Activated CD8-positive, alpha-beta memory T cell treated with anti-CD3 and anti-CD28 coated beads for 24 hours (primary cell): ENCODE measurements at places on chromosomes 16 and 17.

DNA sequence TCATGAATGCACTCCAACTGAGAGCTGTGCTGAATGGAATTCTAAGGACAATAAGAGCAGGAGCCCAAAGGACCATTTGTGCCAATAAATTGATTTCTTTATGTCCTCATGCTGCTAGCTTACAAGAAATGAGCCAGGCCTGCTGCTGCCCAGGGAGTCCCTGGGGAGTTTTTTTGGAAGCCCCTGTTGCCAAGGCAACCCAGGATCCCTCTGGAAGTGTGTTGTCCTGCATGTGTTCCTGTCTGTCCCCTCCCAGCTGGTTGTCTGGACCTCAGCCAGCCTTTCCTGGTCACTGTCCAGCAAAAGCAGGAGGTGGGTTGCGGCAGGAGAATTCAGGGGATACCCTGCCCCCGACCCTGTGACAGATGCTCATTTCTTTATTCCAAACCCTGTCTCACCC is 51.0 kb upstream of the GPRC5B start:
- no peak for DNase-seq

GRCh38 chr16:54412037-54412436 is 125.5 kb upstream of the IRX3 start:
- no peak for DNase-seq

DNA sequence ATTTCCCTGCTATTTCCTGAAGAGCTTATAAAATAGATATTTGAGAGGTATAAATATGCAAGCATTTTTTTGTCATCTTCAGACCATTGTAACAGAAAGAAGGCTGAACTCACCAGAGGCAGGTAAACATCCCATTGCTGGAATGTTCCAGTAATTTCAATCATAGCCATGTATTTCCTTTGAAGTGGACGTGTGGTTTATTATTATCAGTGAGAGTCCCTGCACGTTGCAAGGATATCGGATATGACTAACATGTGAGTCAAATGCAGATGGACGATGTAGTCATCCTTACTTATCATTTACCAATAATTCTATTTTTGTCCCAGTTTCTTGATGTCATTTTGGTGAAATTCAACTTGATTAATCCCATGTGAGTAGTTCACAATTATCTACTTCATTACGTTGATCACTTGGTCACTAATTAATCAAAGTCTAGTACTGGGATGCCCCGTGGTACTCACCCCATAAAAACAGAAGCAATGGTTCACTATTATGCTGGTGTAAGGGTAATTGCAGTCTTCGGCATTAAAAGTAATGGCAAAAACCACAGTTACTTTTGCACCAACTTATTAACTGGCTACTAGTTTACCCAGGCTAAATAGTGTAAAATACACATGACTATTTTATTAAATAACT is 89.5 kb downstream of the VAT1L start:
- no peak for DNase-seq

DNA sequence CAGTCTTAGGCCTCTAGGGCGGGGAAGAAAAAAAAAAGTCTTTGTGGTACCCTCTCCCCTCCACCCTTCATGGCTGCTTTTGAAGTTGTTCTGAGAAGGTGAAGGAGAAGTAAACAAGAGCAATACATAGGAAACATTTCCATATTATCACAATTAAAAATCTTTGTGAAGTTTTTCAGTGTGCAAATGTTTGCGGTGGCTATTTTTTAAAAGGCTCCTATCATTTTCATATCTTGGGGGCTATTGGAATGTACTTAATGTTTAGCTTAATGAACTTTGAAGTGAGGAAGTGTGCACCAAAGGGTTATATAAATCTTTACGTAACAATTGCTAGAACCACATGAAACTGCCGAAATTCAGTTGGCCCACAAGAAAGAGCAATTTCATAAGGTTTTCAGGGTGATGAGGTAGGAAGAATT is 7.6 kb downstream of the NOL11 start:
- no peak for DNase-seq

DNA sequence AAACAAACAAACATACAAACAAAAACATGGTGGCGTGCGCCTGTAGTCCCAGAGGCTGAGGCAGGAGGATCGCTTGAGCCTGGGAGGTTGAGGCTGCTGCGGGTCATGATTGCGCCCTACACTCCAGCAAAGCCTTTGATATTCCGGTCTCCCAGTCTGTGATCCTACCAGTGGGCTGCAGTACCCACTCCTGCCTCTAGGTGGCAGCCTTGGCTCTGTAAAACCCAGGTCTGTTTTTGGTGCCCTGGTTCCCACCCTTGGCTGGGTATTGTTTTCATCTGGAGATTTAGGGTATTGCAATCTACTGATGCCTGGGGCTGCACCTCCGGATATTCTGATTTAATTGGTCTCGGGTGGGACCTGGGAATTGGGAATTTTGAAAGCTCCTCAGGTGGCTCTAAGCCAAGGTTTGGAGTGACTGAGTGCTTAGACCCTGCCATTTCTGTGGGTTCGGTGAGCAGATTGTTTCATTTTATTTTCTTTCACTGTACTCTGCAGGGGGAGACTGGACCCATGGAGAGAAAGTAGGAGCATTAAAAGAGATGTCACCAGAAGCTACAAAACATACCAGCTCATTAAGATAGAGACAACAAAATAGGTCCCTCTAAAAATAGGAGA is 40.5 kb downstream of the MYH3 start:
- DNase-seq: peak; percentile 89

DNA sequence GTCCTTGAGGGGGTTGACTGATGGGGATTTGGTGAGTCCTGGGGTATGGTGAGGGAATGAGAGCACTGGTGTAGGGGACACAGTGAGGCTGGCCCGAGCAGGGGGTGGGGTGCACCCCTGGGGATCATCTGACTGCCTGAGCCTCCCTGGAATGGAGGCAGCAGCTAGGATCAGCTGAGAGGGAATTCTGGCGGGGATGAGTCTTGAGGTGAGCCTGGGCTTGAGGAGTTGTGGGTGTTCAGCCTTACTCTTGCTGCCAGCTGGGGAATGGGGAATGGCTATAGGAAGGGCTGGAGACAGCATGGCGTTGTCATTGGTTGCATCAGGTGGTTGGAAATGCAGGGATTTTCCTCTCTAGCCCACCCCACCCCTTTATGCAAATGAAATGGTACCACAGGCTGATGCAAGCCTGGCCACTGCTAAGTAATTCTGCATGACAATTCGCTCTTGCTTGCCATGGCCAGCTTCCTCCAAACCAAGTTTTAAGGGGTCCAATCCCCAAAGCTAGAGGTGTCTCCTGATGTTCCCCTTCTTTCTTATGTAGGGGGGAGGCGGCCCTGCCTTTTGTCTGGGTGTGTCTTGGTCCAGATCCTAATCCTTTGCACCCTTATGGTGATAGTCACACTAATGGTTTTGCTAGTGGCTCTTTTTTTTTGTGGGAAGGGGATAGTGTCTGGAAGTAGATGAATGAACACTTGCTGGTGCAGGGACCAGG is 7.5 kb downstream of the NFE2L1 start:
- DNase-seq: peak; percentile 70

DNA sequence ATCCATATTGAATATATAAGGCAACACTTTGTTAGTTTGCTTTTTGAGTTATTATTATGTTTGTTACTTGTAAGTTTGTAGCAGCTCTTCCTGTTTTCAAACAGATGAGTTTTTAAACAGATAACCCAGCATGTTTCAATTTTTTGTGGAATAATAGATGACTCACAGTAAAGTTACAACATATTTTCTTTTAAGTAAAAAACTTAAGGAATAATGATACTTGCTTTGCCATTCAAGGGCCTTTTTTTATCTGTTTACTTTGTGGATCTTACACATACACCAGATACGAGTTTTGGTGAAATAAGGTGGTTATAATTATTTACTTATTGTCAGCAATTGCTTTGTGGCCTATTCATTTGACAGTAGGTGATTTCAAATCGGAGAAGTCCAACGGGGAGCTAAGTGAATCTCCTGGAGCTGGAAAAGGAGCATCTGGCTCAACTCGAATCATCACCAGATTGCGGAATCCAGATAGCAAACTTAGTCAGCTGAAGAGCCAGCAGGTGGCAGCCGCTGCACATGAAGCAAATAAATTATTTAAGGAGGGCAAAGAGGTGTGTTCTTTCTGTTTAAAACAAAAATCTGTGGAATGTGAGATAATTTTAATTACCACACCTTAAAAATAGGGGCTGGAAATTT is 66.3 kb downstream of the BPTF start:
- no peak for DNase-seq

GRCh38 chr17:29141514-29141876 is 38.7 kb downstream of the MYO18A start:
- DNase-seq: peak; percentile 67

DNA sequence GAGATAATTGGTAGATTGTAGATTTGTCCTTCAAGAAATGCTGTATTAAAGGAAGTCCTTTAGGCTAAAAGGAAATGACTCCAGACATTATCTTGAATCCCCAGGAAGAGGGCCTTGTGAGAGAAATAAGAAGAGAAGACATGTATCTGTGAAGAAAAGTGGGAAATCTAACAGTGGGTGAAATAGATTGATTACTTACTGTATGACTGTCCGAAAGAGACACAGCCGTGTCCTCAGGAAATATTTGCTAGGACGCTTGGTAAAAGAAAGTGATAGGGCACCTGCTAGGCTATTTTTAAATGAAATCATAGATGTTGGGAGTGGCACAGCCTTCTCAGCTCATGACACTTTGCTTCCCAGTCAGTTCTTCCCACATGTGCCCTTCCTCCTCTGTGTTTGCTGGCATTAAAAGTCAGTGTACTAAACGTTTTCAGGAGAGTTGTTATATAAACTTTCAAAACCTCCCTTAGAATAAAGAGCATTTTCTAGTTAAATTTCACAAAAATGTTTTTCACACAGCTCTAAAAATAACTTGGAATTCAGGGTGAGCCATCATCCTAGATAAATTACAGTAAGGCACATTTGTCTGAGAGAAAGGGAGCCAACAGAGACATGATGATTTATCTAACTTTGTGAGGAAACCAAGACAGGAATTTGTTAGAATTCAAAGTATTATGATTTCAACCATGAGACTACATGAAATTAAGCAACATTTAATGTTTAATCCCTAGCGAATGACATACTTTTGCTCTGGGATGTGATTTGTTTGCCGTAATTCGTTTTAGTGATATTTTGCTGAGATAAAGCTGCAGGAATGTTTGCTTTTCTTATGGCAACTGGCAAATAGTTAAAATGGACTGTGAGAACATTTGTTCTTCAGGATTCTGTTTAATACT is 35.0 kb downstream of the DHRS7B start:
- DNase-seq: no peak

DNA sequence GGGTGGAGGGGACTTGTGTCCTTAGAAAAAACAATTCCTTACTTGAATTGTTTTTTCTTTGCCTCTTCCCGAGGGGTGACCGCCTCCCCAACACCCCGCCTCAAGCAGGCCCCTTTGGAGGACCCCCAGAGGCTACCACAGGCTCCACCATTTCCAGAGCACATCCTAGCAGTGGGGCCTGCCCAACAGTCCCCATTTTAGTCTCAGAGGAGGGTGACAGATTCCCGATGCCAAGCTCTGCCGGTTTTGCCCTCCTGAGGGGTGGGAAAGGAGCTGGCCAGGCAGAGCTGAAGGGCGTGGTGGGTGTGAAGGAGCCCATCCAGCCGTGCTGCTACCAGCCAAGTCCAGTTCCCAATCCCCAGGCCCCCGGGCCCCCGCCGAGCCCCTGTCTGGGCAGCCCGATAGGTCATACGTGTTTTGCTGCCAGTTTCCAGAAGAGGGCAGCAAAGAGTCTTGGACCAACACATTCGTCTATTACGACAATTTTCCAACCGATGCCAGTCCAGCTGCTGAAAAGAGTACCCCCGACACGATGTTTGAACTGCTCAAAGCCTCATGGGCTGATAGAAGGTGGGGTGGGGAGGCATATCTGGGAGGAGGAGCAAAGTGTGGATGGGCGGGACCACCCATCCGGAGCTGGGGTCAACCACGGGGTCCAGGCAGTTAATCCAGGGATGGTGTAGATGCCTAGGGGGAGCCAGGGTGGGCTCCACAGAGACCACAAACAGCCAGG is 18.8 kb upstream of the GAA start:
- DNase-seq: peak; percentile 82

GRCh38 chr16:53506254-53506653 is 3.2 kb upstream of the AKTIP start:
- DNase-seq: peak; percentile 19

GRCh38 chr17:38469875-38470274 is 41.6 kb downstream of the ARHGAP23 start:
- no peak for DNase-seq

- DNase-seq: peak; percentile 88
These were observed 5.3 kb downstream of the NEURL4 start for GRCh38 chr17:7323731-7324437.

GRCh38 chr16:4649744-4650442 is 25.3 kb downstream of the MGRN1 start:
- DNase-seq: no peak

DNA sequence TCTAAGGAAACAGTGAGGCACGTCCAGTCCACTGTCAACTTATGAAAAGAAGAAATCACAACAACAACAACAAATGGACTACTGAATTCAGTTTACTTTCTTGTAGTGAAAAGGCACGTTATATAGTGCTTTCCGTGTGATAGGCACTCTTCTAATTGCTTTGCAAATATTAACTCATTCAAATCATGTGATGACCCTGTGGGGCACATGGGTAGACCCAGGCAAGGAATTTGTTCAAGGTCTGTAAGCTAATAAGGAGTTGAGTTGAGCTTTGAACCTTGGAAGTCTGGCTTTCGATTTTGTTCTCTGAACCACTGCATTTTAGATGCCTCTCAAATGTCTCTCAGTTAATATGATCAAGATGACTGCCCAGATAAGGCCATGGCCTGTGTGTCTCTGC is 295.1 kb upstream of the RBFOX1 start:
- no peak for DNase-seq

DNA sequence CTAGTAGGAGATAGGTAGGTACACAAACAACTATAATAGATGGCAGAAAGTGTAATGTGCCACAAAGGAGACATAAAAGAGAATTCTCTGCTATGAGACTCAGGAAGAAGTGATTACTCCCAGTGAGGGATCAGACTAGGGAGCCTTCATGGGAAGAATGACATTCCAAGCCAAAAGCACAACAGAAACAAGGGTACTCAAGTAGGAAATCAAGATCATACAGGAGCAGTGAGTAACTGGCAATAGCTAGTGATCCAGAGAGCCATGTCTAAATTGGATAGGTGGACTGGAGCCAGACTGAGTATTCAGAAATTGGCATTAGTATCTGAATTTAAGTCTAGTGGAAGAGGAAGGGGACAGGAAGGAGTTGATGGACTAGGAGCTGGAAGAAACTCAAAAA is 10.7 kb downstream of the RFFL start:
- no peak for DNase-seq

DNA sequence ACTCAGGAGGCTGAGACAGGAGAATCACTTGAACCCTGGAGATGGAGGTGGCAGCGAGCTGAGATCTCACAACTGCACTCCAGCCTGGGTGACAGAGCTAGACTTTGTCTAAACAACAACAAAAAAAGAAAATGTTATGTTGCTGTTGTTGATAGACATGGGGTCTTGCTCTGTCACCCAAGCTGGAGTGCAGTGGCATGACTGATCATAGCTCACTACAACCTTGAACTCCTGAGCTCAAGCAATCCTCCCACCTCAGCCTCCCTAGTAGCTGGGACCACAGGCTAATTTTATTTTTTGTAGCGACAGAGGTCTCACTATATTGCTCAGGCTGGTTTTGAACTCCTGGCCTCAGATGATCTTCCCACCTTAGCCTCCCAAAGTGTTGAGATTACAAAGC is 20.0 kb downstream of the FBXO47 start:
- no peak for DNase-seq
